Activated T-cell treated with anti-CD3 and anti-CD28 coated beads, Interleukin-2, amount 50 U/mL, for 72 hours (primary cell): ENCODE measurements at places on chromosomes 1 and 21.

GRCh38 chr21:42565206-42565810 is 51.7 kb downstream of the SLC37A1 start:
- DNase-seq: no peak

DNA sequence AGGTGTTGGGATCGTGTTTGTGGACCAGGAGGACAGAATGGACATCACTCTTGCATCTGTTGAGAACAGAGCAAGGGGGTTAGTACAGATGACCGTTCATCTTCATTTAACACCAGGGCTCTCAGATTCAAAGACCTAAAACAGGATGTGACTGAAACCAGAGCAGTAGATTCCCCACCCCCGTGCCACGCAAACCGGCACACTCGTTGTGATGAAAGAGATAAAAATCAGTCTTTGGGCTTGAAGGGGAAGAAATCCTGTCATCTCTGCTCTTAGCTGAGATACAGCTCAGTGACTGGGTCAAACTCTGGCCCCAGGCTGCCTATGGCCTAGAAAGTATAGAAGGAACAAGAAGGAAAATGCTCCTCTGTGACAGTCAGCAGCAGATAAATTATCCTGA is 146.2 kb upstream of the KRTAP19-8 start:
- DNase-seq: peak; percentile 85

- DNase-seq: no peak
These were observed 6.5 kb upstream of the OLIG1 start for GRCh38 chr21:33063375-33063883.

GRCh38 chr1:223856386-223856785 is 10.6 kb upstream of the TP53BP2 start:
- no peak for DNase-seq

GRCh38 chr21:16216288-16216962 is 486.6 kb downstream of the USP25 start:
- DNase-seq: no peak

GRCh38 chr1:20982316-20982715 is 194.4 kb downstream of the EIF4G3 start:
- no peak for DNase-seq

DNA sequence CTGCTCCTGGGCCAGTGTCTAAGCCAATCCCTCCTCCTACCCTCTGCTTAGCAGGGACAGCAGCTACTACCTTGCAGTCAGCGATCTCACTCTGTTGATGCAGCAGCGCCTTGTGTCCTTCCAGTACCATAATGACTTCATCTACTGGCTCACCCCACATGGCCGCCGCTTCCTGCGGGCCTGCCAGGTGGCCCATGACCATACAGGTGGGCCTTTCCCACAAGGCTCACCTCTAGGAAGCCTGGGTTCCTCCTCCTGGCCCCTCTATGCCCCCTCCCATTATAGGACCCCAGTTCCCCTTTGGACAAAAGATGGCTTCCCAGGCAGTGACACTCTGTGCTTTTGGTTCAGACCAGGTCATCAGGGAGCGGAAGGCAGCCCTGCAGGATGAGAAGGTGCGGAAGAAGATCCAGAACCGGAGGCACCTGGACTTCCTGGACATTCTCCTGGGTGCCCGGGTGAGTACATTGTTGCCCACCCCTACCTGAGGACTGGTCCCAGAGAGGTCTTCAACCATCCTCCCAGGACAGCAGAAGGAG is 15.1 kb downstream of the CYP4B1 start:
- DNase-seq: no peak

- DNase-seq: no peak
These were observed 314.1 kb downstream of the DISC1 start for GRCh38 chr1:231940701-231941100.

- DNase-seq: no peak
These were observed 1.6 kb upstream of the PANK4 start for GRCh38 chr1:2528016-2528415.

DNA sequence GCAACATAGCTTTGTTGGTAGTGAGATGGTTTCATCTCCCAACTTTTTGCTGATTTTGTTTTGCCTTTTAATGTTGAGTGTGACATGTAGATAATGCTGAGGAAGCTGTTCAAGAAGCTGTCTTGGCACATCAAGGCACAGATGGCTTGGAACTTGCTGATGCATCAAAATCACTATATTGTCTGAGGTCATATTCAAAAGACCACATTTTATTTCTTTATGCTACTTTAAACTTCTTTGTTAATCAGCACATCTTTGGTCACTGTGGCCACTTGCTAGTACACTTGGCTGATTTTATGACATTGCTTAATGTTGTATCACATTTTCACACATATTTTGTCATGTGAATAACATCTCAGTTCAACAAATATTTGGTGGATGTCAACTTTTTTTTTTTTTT is 87.1 kb upstream of the BCL10 start:
- no peak for DNase-seq

GRCh38 chr1:203273869-203274602 is 31.3 kb upstream of the BTG2 start:
- DNase-seq: no peak

- DNase-seq: no peak
These were observed 1069.4 kb upstream of the ADGRL2 start for GRCh38 chr1:80731241-80731894.

- peak; percentile 44 for DNase-seq
These were observed 846 bp upstream of the PER3 start for GRCh38 chr1:7783178-7783711.

DNA sequence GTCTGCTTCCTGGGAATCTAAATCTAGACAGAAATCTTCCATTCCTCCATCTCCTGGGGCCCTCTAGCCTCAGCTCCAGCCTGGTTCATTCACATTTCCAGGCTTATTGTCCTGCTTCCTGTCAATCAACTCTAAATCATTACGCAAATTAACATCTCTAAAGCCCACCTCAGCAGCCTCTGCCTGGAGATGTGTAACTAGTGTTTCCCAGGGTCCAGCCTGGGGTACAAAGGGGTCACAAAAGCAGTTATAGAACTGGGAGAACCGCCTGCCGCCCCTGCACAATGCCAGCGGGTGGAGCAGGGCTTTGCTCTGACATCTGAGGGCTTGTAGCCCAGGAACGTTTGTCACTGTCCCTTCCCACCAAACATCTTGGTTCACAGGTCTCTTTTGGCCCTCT is 373.5 kb downstream of the RRAGC start:
- DNase-seq: no peak

- DNase-seq: no peak
These were observed 49.2 kb upstream of the ATP5PO start for GRCh38 chr21:33964706-33965325.

DNA sequence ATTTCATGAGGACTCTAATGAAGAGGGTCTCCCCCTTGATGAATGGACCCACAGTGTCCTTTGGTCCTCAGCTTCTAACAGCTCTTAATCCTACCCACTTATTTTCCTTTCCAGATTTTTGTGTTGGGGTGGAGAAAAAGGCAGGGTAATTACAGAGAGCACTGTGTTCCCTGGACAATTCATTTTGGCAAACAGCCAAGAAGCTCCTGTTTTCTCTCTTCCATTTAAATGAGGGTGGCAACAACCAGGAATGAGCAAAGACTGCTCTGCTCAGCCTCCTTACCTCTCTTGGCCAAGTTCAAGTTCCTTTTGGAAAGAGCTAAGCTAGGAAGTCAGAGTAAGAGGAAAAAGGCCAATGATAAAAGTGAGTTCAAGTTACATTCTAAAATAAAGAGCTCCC is 11.9 kb downstream of the XKR8 start:
- no peak for DNase-seq

DNA sequence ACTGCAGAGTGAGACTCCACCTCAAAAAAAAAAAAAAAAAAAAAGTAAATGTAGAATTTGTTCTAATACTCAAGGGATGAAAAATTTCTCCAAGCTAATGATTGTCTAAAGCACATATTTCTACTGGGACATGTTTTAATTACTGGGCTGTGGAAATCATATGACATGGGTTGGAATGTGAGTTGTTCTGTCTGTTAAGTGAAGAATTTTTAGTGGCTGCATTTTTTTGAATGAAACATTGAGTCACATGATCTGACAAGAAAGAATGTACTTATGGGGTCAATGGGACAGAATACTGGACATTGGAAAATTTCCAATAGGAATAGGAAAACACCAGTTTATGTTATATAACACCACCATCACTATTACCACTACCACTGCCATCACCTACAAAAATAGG is 123.8 kb upstream of the IVNS1ABP start:
- no peak for DNase-seq

DNA sequence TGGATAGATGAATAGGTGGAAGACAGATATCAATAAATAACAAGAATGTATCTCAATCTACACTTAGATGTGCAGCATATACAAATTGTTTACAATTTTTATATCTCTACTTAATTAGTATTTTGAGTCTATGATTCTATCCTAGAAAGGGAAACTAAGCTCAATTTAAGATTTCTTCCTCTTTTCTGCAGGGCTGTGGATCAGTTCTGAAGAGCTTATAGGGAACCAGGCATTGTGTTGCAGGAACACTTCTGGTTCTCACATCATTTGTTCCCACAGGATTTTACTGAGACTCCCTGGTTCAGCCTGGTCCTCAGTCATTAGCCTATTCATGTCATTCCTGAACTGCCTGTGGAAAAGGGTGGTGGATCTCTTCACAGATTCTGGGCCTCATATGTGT is 105.8 kb downstream of the TNFSF18 start:
- no peak for DNase-seq

GRCh38 chr1:200518524-200518923 is 102.0 kb downstream of the KIF14 start:
- no peak for DNase-seq

DNA sequence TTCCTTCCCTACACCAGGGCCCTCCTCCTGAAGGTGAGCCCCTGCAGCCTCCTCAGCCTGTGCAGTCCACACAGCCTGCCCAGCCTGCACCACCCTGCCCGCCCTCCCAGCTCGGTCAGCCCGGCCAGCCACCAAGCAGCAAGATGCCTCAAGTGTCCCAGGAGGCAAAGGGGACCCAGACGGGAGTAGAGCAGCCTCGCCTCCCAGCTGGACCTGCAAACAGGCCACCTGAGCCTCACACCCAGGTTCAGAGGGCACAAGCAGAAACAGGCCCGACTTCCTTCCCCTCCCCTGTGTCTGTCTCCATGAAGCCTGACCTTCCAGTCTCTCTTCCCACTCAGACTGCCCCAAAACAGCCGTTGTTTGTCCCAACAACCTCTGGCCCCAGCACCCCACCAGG is 38.8 kb downstream of the ZBTB17 start:
- DNase-seq: no peak

DNA sequence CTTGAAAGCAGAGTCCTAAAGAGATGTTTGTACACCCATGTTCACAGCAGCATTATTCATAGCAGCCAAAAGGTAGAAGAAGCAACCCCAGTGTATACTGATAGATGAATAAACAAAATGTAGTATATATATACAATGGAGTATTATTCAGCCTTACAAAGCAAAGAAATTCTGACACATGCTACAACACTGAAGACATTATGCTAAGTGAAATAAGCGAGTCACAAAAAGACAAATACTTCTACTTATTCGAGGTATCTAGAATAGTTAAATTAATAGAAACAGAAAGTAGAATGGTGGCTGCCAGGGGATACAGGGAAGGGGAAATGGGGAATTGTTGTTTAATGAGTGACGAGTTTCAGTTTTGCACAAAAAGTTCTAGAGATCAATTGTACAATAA is 23.5 kb downstream of the COP1 start:
- DNase-seq: no peak

DNA sequence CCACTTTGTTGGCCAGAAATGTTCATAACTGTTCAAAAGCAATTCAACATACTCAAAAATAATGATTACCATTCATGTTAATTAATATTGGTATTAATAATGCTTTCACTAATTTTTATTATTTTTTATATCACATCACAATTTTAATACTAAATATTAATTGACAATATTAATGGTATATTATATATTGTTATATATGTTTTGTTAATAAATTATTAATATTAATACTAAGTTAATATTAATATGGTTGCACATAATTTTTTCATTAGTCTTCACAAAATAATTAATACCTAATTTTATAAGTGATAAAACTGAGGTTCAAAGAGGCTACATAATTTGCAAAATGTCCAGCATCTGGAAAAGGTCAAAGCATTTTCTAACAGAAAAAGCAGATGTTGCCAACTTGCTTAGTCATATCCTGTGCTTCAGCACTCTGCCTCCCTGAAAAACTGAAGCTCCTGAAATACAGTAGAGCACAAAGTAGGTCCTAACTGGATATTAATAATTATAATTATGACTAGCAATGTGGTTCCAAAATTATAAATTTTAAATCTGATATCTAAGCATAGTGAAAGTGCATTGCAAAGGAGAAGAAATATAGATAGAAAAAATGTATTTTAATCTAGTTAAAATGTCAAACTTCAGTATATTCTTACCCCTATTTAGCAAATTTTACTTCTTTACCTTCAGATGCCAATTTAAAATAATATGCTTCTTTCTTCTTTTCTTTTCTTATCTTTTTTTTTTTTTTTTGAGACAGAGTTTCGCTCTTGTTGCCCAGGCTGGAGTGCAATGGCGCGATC is 123.2 kb upstream of the TNFSF4 start:
- no peak for DNase-seq

- DNase-seq: peak; percentile 52
These were observed 203.7 kb upstream of the RUNX1 start for GRCh38 chr21:35252831-35253230.

- DNase-seq: no peak
These were observed 30.4 kb downstream of the TMEM63A start for GRCh38 chr1:225851805-225852204.

- no peak for DNase-seq
These were observed 44.6 kb upstream of the SIM2 start for GRCh38 chr21:36654324-36654723.

DNA sequence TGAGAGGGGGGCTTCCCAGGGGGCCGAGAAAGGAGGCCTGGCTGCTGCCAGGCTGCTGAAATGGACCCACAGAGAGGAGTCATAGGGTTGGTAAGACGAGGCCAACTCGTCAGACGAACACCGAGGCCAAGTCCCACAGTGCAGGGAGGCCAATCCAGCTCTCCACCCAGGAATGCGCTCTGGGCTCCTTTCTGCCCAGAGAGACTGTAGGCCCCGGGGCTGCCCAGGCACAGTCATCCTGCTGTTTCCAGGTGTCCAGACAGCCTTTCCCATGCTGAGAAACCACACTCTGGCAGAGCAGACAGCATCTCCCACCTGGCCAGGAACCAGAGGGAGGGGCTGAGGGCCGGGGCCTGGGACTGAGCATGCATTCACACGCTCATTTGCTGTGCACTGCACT is 26.7 kb upstream of the RSPO1 start:
- no peak for DNase-seq

GRCh38 chr1:110857964-110858948 is 14.7 kb upstream of the CD53 start:
- peak; percentile 16 for DNase-seq

DNA sequence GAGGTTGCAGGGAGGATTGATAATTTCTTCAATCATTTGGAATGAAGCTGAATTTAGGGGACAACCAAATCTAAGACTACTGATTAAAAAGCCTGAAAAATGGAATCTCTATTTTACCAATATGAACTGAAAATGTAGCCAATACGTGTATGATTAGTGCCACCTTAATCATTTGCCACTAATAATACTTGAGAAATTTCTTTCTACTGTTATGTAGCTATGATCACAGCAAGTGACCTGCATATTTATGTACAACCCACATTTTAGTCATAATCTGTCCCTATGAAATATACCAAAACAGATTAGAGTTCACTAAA is 6.5 kb downstream of the COLGALT2 start:
- DNase-seq: no peak
